Endodermal cell (in vitro differentiated cells): ENCODE measurements at places on chromosomes 7 and 10. TPM values are rescaled to one million over a fixed set of nuclear protein-coding genes. Genes with fewer than 3 reads are reported as not detected.

Gene ATP5F1C
- 275 to 302 TPM (median 287 TPM) in 3 replicates for total RNA-seq

GRCh38 chr10:129168660-129169059 is 298.4 kb upstream of the MGMT start:
- no peaks in the 10 kb centered on the region for H3K27me3 ChIP-seq
- no peak overlapping the region for H3K4me3 ChIP-seq
- no peak overlapping the region for H3K27ac ChIP-seq
- no peak for DNase-seq
- H3K36me3 ChIP-seq = no peaks in the 10 kb centered on the region

DNA sequence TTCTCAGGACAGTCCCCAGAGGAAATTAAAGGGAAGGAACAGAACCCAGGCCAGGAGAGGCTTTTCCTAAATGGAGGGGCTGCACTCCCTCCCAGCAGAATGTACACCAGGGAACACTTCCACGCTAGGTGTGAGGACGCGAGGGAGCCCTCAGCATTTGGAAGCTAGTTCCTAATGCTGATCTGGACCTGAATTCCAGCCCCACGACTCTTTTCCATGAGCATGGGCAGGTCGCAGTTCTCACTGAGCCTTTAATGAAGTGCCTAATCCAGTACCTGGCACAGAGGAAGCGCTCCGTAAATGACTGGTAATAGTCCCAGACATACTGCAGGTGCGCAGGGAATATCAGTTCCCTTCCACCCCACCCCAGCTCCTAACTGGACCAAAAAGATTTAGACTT is 1.1 kb downstream of the ALOX5 start:
- H3K4me3 ChIP-seq = no peak overlapping the region
- no peak for DNase-seq
- H3K36me3 ChIP-seq = no peaks in the 10 kb centered on the region
- H3K27ac ChIP-seq = no peak overlapping the region

Gene KNDC1
- total RNA-seq = 7.3 and 9.6 TPM in 2 replicates

Gene TRPV5
- total RNA-seq = 0.22 to 0.42 TPM in 2 of 3 replicates, not detected in the other

DNA sequence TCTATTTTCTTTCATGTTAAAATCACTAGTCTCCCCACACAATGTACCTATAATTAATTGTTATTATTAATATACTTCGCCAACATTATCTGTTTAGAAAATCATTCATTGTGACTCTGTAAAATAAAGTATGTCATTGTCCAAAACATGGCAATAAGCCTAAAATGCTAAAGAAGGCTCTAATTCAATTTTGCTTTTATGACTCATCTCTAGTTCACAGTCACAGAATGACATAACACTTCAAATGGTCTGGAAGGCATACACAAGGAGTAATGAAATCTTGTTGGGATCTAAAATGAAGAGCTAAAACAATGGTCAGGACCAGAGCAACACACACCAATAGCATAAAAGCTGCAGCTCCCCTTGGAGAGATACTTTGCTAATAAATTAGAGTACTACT is 505.8 kb downstream of the GPAM start:
- H3K36me3 ChIP-seq = no peaks in the 10 kb centered on the region
- DNase-seq = no peak
- H3K27ac ChIP-seq = no peak overlapping the region
- H3K4me1 ChIP-seq = no peaks in the 10 kb centered on the region
- no peaks in the 10 kb centered on the region for H3K27me3 ChIP-seq

Gene SAP25
- total RNA-seq = 5.3 and 6.3 TPM in 2 replicates

- H3K36me3 ChIP-seq = no peaks in the 10 kb centered on the region
- no peaks in the 10 kb centered on the region for H3K4me1 ChIP-seq
- H3K27me3 ChIP-seq = no peaks in the 10 kb centered on the region
- no peak overlapping the region for H3K4me3 ChIP-seq
- no peak for DNase-seq
These were observed 453.2 kb downstream of the DPP6 start for GRCh38 chr7:154505362-154505761.

DNA sequence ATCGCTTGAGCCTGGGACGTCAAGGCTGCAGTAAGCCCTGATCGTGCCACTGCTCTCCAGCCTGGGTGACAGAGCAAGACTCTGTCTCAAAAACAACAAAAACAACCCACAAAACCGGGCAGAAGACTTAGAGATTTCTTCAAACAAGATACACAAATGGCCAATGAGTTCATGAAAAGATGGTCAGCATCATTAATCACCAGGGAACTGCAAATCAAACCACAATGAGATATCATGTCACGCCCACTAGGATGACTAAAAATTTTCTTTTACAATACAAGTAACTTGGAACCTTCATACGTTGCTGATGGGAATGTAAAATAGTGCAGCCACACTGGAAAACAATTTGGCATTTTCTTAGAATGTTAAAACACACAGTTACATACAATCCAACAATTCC is 77.3 kb upstream of the GRID1 start:
- no peak overlapping the region for H3K4me3 ChIP-seq
- DNase-seq = no peak
- no peaks in the 10 kb centered on the region for H3K27me3 ChIP-seq
- peaks cover 96% of the 10 kb centered on the region for H3K36me3 ChIP-seq

Gene IKZF1
- 0.18 and 0.55 TPM in 2 replicates for total RNA-seq
